Right hindlimb (tissue), 1 donor: ENCODE measurements at places on chromosomes 5 and 9.
A peak's percentile ranks its signal among the peaks of the same experiment; 100 is the strongest.

GRCh38 chr5:138469540-138470321 lies 4.5 kb downstream of the EGR1 start:
- peak; percentile 89 for DNase-seq

DNA sequence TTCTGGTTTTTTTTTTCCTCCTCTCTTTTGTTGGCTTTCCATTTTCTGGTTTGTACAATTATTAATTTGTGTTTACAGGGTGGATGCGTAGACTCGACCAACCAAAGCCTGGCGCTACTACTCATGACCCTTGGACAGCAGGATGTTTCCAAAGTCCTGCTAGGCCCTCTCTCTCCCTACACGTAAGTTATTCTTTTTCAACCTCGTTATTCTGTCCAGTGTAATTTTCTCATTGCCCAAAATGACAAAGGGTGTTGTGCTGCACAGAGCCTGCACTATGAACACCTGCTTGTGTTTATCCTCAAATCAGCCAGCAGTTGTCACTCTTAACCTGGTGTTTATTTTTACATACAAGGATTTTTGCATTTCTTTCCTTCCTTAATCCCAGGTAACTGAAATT lies 56.6 kb downstream of the RCL1 start:
- no peak for DNase-seq

- DNase-seq = no peak
Observed at GRCh38 chr9:124140941-124141568, 116.7 kb upstream of the NEK6 start.

- DNase-seq = no peak
Observed at GRCh38 chr5:128263357-128263756, 179.8 kb downstream of the SLC12A2 start.

DNA sequence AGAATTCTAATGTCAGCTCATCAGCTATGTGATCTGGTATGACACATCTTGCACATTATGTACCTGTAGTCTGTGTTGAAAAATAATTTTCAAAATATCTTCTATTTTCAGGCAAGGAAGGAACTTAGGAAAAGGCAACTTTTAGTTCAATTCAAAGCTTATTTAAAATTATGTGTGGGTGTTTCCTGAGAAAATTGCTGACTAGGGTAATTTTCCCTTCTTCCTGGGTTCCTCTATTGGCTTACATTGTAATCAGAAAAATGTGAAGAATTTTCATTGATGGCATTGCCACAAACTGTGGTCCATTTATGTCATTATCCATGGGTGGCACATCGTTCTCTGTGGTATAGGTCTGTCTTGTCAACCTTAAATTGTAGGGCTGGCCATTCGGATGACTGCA lies 328.7 kb upstream of the SGCD start:
- DNase-seq = no peak

- DNase-seq = no peak
Observed at GRCh38 chr5:139631520-139632165, 16.5 kb upstream of the CXXC5 start.

GRCh38 chr9:16450578-16450977 lies 419.9 kb downstream of the BNC2 start:
- DNase-seq = no peak

DNA sequence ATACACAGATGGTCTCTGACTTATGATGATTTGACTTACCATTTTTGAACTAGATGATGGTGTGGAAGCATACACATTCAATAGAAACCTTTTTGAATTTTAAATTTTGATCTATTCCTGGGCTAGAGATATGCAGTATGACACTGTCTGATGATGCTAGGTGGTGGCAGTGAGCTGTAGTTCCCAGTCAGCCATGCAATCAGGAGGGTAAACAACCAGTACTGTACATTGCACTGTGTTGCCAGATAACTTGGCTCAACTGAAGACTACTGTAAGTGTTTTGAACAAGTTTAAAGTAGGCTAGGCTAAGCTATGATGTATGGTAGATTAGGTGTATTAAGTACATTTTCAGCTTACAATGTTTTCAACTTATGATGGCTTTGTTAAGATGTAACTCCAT lies 859.1 kb upstream of the ARRDC3 start:
- DNase-seq = no peak

GRCh38 chr5:179165421-179166170 lies 105.4 kb downstream of the ZNF354C start:
- DNase-seq = no peak

DNA sequence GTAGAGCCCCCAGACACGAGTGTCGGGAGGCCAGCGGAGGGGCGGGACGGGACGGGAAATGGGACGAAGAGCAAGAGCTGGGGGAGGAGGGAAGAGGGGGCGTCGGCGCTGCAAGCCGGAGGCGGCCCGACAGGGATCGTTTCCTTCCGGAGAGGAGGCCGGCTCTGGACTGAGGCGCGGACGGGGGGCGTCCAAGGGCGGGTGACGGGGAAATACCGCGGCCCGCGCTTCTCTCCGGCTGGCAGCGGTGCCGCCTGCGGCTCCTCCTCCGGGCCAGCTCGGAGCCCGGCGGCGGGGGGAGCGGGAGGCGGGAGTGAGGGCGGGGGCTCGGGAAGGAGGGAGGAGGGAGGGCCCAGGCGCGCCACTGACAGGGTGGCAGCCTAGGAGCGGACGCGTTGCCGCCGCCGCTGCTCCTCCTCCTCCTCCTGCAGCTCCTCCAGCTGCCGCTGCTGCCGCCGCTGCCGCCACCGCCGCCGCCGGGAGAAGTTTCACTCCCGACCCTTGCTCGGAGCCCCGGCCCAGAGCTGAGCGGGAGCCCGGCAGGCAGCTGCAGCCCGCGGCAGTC lies at the start of gene CHSY3:
TSS of gene CHSY3 (plus strand) at position 364 of the 565 bp plus-strand sequence.
- peak; percentile 93 for DNase-seq

- DNase-seq = no peak
Observed at GRCh38 chr5:135991429-135991828, 36.6 kb upstream of the LECT2 start.

- DNase-seq = no peak
Observed at GRCh38 chr5:107832746-107833145, 162.0 kb upstream of the EFNA5 start.

DNA sequence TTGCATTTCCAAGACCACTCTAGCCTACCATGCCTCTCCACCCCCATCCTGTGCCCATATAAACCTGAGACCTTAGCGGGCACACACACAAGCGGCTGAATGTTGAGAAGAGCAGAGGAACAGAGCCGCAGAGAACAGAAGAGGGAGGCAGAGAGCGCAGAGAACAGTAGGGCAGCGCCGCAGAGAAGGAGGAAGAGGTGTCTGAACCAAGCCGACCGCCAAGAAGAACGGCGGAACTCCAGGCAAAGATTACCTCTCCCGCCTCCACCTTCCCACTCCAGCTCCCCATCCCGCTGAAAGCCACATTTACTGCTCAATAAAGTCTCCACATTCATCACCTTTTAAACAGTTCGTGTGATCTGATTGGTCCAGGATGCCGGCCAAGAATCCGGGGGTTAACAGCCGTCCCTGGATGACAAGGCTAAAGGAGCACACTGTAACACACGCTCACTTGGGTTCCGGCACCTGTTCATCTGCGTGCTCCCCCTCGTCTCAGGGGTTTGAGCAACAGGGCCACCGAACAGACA lies 33.2 kb downstream of the GRIN3A start:
- peak; percentile 59 for DNase-seq

GRCh38 chr5:169126481-169127021 lies 174.4 kb downstream of the SLIT3 start:
- no peak for DNase-seq

DNA sequence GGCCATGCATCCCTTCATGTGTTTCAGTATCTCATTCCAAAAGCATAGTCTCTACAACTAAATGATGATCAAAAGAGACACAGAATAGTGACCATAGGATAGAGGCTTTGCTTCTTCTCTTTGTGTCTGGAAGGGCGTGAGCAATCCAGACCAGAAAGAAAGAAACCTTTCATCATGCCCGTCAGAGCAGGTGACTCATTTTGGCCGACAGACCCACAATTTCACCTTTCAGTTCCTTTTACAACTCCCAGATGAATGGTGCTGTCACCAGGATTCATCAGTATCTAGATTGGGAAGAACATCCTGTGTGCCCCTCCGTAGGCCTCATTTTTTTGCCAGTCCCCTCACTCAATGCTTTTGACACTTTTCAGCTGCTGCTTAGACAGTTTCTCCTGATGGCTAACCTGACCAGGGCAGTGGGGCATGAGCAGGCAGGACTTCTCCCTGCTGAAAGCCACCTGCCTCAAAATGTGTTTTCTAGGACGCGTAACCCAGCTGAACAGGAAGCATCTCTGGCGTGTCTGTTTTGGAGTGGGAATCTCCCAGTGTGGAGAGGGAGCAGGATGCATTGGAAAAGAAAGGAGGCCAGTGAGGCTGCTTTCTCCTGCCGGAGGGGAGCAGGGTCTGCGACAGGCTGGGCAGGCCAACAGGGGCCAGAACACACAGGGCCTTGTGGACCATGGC lies 21.2 kb downstream of the ABLIM3 start:
- no peak for DNase-seq

- DNase-seq = no peak
Observed at GRCh38 chr5:68331192-68332079, 115.9 kb downstream of the PIK3R1 start.

DNA sequence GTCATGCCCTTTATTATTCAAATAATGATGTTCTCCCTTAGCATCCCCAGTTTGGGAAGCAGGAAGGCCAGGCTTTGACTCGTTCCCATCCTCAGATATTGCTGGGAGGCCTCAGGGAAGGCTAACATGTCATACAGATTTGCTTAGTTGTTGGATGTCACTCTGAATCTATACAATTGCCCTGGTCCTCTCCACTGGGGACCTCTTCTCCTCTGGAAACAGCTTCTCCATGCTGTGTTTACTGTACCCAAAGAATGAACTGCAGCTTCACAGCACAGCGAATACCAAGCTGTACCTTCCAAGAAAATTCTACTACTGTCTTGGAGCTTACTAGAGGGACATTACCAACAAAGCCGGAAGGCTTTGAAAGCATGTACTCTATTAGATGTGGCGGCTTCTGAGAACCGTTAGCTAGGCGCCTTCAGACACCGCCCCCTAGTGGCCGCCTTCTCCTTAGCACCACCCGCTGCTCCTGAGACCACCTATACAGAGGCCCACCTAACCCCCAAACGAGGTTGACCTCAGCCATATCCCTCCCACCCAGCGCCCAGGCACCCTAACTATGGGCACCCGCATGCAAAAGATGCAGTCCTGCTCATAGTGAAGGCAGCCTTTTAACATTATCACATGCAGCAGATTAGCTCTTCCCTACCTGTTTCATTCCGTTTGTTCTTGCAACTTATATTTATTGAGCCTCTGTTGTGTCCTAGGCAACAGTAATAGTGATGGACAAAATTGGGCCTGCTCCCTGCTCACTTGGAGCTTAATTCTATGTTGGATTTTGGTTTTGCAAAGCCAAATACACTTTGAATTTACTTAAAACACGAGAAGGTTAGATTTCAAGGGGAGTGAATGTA lies 34.9 kb upstream of the FOXI1 start:
- DNase-seq = peak; percentile 53

DNA sequence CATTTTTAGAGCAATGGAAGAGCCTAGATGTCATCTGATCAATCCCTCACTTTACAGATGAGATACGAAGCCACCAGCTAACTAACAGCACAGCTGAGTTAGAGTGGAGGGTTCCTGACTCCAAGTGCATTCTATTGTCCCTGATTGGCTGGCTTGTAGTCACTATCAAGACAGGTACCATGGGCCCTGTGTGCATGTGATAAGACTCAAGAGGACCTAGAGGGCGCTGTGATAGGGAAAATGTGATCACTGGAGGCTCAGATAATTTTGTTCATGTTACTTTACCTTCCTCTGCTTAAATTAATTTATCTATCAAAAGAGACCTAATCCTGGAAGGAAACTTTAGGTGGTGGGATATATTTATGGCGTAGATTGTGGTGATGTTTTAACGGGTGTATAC lies 19.5 kb upstream of the SNAPC3 start:
- no peak for DNase-seq

GRCh38 chr9:5953743-5954707 lies 61.4 kb downstream of the RANBP6 start:
- no peak for DNase-seq

GRCh38 chr5:101846496-101846895 lies 449.6 kb downstream of the SLCO4C1 start:
- DNase-seq = no peak

- DNase-seq = no peak
Observed at GRCh38 chr9:127538849-127539258, 73.2 kb upstream of the STXBP1 start.

DNA sequence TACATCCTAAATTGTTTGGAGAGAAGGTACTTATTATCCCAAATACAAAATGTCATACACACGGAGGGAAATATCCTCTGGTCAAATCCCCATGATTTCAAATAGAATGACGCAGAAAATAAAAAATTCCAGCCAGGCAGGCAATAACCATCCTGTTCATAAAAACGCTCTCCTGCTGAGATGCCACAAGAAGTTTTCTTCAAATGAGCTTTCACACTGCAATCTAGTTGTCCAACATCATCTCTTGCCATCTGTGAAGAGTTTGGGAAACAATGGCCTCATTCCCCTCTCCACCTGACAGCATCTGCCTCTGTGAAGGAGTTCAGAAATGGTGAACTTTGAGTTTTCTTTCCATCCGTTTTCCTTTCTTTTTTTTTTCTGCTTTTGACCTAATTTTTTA lies 83.3 kb upstream of the SLC30A5 start:
- no peak for DNase-seq

- DNase-seq = no peak
Observed at GRCh38 chr5:181170996-181171395, 23.6 kb downstream of the OR2V2 start.

DNA sequence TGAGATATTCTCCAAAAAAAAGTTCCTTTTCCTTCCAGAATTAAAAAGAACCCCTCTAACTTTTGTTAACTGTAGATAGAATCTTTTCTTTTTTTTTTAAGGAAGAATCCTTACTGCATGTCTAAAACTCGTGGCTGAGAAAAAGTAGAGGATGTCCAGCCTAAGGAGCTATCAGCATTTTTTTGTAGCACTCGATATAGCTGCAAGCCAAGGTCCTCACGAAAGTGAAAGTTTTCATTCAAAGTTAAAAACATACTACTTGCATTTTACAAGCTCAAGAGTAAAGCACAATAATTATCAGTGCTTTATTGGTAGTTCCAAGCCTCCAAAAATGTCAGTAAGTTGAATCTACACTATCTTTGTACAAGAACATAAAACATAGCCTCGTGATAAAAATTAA lies 28.7 kb upstream of the ZSWIM6 start:
- no peak for DNase-seq

- no peak for DNase-seq
Observed at GRCh38 chr5:142107736-142108431, 695 bp upstream of the NDFIP1 start.

DNA sequence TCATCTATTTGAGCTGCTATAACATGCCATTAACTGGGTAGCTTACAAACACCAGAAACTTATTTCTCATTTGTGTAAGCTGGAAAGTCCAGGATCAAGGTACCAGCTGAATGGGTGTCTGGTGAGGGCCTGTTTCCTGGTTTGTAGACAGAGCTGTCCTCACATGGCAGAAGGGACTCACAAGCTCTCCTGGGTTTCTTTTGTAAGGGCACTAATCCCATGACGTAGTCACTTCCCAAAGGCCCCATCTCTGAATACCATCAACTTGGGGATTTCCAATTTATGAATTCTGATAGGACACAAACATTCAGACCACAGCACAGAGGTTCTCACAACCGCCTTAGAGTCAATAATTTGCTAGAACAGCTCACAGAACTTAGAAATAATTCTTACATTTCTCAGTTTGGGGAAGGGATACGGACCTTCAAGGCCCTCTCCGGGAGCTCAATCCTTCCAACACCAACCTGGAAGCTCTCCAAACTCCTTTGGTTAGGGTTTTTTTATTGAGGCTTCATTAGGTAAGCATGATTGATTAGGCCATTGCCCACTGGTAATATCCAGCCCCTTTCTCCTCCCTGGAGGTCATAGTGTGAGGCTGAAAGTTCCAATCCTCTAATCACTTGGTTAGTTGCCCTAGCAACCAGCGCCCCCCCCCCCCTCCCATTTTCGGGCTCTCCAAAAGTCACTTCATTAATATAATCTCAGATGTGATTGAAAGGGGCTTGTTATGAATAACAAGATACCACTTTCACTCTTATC lies 7.6 kb upstream of the DNAJA1 start:
- no peak for DNase-seq
